ENCODE measurements at places on chromosomes 2 and 18.

DNA sequence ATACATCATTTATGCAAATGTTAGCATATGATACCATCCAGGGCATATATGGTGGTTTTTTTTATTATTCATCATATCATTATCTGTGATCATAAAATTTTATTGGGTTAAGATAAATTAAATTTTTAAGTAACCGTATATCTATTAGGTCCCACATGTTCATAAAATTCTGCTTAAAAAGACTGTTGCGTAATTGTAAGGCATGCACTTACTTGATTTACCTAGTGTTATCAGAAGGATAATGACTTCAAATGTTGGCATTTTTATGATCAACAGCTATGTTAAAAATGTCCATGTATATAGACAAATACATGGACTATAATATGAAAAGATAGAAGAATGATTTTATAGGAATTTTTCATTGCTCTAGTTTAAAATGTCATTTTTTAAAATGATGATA is 1625.5 kb upstream of the CELF4 start:
- no peak for DNase-seq

GRCh38 chr2:101597347-101597944 is 100.1 kb upstream of the MAP4K4 start:
- DNase-seq: peak; percentile 39

GRCh38 chr18:62384068-62384467 is 59.0 kb downstream of the TNFRSF11A start:
- no peak for DNase-seq

DNA sequence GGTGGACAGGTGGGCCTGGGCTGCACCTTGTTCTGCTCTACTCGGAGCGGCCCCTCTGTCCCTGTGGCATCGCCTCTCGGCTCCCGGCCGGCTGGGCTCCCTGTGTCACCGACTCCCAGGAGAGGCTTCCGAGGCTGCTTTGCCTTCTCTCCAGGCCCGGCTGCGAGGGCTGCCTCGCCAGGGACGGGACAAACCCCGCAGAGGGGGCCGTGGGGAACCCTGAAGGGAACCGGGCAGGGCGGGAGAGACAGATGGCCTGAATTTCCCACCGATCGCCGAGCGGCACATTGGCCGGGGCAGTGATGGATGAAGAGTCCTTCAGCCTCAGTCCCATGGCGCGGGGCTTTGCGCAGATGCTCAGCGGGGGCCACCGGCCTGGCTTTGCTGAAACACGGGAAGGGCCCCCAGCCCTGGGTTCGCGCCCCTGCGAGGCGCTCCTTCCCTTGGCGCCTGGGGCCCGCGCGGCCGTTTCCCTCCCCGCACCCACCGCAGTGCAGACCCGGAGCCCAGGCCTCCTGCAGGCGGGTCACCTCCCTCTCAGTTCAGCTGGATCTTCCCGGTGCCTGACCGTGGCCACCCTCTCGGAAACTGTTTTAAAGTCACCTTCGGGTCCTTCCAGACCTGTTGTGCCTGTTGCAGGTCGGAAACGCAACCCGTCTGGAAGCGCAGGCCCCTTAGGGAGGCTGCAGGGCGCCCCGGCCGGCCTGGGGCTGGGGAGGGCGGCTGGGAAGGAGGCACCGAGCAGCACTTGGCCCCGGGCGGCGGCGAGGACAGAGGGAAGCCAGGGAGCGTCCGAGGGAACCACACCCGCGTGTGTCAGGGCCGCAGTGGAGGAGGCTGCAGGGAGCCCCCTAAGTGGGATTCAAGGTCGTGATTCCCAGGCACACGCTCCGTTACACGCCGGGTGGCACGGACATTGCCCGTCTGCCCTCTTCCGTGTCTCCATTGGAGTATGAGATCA is 341.9 kb upstream of the SALL3 start:
- no peak for DNase-seq

GRCh38 chr2:104318001-104318665 is 535.8 kb upstream of the POU3F3 start:
- DNase-seq: no peak
